ENCODE measurements at places on chromosomes 1 and 21. TPM values are rescaled to one million over a fixed set of nuclear protein-coding genes. Genes with fewer than 3 reads are reported as not detected.

AGMAT gene
- total RNA-seq = 1.1 TPM

GRCh38 chr1:47405697-47406096 is 10.4 kb upstream of the FOXE3 start:
- no peak for DNase-seq

DNA sequence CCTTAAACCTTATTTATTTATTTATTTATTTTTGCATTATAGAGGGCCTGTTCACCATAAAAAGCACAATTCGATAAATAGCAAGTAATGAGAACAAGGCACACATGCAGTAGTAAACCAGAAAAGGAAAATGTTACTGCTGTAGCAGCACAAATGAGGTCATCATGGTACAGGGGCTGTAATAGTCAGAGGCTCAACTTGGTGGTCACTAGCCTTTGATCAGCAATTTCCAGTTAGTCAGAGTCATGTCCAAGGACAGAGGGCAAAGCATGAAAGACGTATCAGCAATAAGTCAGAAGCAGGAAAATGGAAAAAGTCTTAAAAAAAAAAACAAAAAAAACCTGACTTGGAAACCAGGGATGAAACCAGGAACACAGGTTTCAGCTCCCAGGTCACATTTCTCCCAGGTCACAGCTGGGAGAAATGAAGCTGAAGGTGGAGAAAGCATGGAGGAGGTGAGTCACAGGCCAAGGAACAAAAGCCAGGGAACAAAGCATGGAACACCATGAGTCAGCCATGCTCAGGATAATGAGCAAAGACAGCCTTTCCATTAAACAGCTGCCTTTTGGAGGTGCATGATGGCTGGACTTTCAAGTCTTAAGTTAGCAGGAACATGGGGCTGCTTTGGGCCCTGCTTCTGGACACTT is 556.3 kb downstream of the LTN1 start:
- peak; percentile 61 for DNase-seq

GRCh38 chr1:77545970-77546369 is 136.5 kb downstream of the ZZZ3 start:
- DNase-seq = no peak

GRCh38 chr1:20028125-20028524 is 41.9 kb upstream of the PLA2G5 start:
- DNase-seq = no peak

GALE gene
- 42.9 TPM for total RNA-seq

- DNase-seq = no peak
Measured at GRCh38 chr1:17611991-17612390, 72.5 kb downstream of the ARHGEF10L start.

DNA sequence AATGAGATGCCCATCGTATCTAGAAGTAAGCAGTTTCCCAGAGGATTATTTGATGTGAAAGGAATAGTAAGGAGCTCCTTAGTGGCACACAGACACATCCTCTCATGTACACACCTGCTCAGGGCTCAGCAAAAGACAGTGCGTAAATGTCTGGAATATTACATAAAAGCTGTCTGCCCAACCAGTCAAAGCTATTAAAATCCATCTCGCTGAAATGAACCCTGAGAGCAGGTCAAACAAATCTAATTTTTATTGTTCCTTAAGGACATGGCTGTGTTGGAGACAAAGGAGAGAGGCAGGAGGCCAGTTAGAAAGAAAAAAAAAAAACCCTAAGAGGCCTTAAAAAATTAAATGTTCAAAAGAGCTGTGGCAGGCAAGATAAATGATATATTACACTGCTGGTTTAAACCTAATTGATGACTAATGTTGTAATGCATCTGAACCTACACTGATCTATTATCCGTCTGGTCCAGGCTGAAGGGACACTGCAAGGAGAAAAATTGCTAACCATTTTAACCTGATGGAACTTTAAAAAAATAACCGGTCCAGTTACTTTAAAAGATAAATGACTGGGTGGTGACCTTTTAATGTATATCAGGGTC is 58.5 kb upstream of the FGGY start:
- DNase-seq = no peak

DNA sequence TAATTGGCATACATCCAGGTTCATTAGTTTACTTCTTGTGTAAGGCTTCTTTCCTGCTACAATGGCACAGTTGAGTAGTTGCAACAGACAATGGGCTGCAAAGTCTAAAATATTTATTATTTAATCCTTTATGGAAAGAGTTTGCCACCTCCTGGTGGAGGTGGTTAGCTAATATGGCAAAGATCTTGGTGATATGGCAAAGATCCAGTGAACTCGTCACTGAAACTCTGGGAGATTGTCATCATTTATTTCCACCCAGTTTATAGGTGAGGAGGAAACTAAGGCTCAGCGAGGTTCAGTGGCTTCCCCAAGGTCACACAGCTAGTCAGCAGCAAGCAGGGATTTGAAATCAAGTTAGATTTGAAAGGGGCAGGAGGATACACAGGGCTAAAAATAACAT is 16.1 kb upstream of the IFFO2 start:
- peak; percentile 60 for DNase-seq

- no peak for DNase-seq
Measured at GRCh38 chr21:32425628-32426027, 13.1 kb downstream of the EVA1C start.

DNA sequence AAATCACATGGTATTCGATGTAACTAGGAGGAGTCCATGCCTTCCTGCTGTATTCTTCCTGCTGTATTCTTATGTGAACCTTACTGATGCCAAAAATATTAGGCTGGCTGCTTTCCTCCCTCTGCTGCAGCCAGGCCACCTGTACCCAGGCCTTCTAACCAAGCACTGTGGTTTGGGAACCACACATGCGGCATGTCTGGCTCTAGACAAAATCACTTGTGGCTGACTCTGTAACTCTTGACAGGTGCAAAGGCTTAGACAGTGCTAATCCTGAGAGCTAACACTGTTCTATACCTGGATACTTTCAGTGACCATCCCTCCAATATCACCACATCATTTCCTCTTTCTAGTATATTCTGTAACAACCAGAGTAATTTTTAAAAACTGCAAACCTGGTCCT is 67.7 kb downstream of the PCP4 start:
- DNase-seq = no peak

CELSR2 gene
- 2.2 TPM for total RNA-seq

C1orf105 gene
- not detected for total RNA-seq

DNA sequence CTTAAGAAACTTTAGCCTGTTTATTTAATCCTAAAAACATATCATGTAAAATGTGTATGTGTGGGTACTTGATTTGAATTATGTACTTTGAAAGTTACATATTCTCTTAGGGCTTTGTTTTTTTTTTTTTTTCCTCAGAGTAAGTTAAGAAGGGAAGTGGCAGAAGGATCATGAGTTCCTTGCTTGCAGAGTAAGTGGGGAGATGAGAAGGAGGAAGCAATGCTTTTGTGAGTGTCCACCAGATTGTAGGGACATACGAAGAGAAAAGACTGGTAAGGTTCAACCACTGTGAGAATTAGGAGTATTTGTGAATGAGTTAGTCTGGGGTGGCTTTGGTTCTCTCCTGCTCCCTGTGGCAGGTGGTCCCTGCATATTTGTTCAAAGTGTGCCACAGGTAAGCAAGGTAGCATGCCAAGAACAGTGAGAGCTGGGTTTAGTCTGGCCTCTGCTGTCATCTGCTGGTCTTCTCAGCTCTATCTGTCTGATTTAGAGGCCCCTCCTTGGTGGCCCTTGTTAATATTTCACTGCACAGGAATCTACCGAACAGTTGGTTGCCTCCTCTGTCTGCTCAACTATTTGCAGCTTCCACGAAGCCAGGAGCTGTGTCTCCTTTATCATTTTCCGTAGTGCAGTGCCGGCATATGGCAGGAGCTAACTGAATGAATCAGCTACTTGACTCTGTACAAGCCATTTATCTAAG is 9.5 kb downstream of the DNM3 start:
- DNase-seq = no peak

GRCh38 chr1:206882555-206882954 is 14.7 kb upstream of the IL24 start:
- DNase-seq = no peak

- DNase-seq = no peak
Measured at GRCh38 chr1:201847150-201847549, 18.2 kb downstream of the IPO9 start.

DNA sequence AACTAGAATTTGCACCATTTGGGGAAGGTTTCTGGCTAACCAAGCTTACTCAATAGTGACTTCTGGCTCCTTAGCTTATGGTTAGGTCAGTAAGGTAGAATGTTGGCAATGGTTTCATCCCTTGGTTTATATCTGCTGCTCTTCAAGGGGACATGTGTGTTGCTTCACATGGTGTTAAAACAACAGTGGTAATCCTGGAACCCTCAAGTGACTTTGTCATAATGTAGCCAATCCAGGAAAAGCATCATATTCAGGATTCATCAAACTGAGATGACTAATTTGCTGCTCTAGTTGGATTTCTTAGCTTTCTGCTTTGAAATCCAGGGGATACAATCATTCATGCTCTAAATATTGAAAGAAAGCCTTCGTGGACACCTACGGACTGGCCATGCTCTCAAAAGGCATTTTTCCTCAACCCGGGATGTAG is 108.7 kb downstream of the RGL1 start:
- DNase-seq = no peak

MGST3 gene
- 196 TPM for total RNA-seq

LMX1A gene
- total RNA-seq = not detected

DNA sequence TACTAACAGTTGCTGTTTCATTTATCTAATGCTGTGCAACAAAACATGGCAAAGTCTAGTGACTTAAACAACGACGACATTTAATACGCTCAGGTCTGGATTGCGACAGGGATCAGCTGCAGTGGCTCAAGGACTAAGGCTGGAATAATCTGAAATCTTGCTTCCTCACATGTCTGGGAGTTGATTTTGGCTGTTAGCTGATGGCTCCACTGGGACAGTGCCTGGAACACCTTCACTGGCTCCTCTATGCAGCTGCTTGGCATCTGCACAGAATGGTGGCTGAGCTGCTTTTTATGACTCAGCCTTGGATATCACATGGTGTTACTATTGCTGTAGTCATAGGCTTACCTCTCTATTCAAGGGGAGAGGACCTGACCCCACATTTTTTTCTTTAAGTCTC is 24.0 kb upstream of the BTG3 start:
- DNase-seq = no peak

PPIE gene
- total RNA-seq = 42.6 TPM

GRCh38 chr1:78483903-78484302 is 6.9 kb upstream of the PTGFR start:
- DNase-seq = no peak

- no peak for DNase-seq
Measured at GRCh38 chr1:162397039-162397448, 14.9 kb downstream of the SH2D1B start.

All from endothelial cell of umbilical vein (primary cell).